ENCODE measurements at places on chromosomes 3 and 15. TPM values are rescaled to one million over a fixed set of nuclear protein-coding genes. Genes with fewer than 3 reads are reported as not detected.

The KIF7 gene
- 4.4 TPM for total RNA-seq

The LRRFIP2 gene
- 32.2 TPM for total RNA-seq

DNA sequence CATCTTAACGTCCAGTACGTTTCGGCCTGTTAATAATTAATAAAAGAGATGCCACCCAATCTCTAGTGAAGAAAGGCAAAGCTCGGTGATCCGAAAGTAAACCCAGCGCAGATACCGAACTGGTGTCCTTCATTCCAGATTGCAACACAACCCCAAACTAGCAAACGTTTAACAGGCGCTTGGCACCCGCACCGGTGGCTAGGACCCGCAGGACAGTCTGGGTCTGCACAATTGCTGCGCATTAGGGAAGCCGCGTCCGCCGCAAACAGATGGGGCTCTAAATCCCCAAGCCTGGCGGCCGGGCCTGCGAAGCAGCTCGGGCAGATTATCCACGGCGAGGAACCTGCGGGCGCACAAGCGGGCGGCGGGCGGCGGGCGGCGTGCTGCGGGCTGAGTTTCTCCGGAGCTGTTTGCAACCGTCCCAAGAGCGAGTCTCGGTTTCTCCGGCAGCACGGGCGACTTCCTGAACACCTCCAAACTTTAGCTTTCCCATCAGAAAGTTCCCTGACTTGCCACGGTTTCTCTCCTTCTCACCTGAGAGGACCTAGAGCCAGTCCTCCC lies 112.1 kb upstream of the ICE2 start:
- DNase-seq = peak; percentile 96

GRCh38 chr3:143849854-143850549 lies 1.7 kb upstream of the SLC9A9 start:
- no peak for DNase-seq

All from HepG2 (cell line).